H7 (cell line): ENCODE measurements at places on chromosomes 4 and X.

DNA sequence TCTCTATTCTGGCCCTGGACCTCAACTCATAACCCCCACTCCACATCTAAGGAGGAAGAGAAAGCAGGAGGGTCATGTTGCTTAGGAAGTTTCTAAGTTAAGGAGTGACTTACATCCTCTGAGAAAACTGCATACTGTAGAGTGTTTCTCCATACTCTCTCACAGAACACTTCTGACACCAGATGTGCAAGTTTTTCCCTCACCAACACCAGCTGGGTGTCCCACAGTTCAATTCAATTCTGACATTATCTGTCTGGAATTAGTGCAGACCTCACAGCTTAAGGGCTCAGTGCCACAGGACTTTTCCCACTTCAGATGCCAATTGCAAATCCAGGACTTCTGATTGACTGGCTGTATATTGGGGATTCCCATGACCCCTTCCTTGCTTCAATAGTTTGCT is 89.0 kb upstream of the SFRP2 start:
- DNase-seq: no peak

DNA sequence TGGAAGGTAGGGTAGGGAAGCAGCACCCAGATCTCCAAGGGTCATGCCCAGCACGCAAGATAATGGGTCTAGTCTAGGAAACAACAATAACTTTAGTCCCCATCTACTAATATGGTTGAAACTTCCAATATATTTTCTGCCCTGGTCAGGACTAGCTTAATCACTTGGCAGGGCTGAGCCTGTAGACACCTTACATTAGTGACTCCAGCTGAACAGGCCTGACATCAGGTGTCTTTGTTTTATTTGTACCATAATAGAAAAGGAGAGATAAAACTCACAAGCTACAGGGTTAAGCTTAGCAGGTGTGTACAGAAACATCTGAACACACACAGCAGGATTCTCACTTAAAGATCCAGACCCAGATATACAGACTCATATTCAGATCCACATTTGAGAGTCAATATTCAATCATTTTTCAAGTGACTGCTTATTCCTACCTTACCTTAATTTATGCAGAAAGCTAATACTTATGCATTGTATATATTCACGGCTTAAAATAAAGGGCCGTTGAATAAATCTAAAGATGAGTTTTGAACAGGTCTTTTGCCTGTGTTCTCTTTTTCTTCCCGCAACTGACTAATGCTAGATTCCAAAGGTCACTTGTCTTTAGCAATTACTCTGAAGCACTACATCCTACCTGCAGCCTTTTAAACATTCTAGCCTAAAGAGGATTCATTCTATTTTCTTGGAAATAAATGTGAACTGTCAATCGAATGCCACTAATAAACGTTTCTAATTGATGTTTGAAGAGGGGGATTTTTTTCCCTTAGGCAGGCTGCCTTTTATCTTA is 745.3 kb downstream of the RPA4 start:
- DNase-seq: no peak

DNA sequence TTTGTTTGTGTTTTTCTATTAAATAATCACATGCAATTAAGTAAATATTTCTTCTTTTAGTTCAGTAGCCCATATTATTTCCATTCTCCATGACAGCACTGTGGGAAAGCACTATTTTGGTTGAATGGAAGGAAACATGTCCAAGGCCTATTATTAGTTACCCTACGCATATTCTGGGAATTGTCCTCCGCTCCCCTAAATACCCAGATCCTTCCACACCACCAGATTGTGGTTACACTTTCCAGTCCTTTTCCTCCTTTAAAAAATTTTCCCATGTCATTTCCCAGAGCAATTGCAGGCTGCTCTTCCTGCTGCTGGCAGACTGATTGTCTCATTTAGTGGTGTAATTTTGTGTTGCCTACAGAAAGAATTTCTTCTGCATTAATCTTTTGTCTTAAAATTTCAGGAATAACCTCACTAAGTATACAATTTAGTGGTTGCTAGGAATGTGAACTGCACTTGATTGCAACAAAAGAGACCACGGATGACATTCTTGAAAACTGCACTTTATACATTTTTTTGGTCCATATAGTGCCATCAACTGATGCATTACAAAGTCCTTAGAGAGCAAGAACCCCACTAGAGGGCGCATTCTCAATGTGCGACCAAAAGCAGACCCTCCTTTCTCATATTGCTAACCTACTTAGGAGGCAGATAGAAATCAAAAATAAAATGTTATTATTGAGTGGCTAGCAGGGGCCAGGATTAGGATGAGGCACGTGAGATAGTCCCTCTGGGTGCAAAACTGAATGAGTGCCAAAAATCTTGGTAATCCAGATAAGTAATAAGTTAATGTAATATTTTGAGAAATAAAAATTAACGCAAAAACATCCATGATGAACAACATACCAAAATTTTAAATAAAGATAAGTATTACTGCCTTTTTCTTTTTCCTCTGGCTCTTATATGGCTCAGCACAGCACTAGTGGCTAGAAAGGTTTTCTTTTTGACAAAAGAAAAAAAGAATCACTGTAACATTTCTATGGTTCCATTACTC is 98.8 kb upstream of the IQCM start:
- DNase-seq: peak; percentile 48

GRCh38 chrX:135112096-135112729 is 8.1 kb downstream of the ETDB start:
- DNase-seq: no peak

DNA sequence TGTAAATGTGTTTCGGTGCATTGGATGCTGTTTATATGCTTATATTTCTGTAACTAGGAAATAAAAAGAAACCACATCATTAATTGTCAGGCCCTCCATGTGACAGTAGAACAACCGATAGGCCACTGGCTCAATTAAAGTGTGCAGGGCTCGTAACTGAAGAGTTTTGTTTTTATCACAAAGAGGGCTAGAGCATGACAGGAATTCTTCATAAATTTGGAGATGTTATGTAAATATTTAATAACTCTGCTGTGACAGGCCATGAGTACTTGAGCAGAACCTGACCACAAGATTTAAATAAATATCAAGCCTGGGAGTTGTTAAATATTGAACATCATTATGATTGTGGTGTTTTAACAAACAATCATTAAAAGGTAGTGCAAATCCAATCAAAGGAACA is 55.9 kb downstream of the MID1 start:
- no peak for DNase-seq

DNA sequence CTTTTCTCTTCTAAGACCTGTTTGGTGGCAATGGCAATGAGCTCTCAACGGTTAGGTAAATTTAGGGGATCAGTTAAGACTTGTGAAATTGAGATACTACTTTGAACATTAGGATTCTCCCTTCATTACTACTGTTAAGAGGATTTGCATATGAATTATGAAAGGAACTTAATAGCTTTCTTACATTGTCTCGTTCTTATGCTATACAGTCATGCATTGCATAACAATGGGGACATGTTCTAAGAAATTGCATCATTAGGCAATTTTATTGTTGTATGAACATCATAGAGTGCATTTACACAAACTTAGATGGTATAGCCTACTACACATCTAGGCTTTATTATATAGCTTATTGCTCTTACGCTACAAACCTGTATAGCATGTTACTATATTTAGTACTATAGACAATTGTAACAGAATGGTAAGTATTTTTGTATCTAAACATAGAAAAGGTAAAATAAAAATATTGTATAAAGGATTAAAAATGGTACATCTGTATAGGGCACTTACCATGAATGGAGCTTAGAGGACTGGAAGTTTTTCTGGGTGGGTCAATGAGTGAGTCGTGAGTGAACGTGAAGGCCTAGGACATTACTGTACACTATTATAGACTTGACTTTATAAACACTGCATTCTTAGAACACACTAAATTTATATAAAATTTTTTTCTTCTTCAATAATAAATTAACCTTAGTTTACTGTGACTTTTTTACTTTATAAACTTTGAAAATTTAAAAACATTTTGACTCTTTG is 62.5 kb downstream of the PAQR3 start:
- no peak for DNase-seq

GRCh38 chr4:91622925-91623602 is 680.7 kb upstream of the GRID2 start:
- DNase-seq: no peak

- DNase-seq: no peak
Measured at GRCh38 chr4:173274744-173275143, 59.4 kb downstream of the HMGB2 start.

GRCh38 chrX:110286106-110286505 is 31.8 kb downstream of the AMMECR1 start:
- no peak for DNase-seq

DNA sequence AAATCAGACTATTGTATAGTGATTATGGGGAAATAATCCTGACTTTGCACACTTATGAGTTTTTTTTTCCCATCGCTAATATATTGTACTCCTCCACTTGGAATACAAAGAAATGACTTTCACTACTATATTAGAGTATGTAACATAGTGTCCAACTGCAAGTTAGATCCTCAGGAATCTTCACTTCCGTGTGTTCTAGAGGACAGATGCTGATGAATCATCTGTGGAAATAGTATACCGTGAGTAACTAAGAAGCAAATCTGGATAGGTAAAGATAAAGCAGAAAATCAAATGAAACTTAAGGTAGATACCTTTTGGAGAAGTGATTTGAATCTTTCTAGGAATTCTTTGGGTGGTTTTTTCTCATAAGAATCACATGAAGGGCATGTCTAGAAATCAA is 8.3 kb downstream of the IL21 start:
- no peak for DNase-seq

GRCh38 chr4:76738086-76738931 is 159.6 kb downstream of the SOWAHB start:
- no peak for DNase-seq

- DNase-seq: no peak
Measured at GRCh38 chrX:46666831-46667230, 92.1 kb downstream of the SLC9A7 start.

- no peak for DNase-seq
Measured at GRCh38 chr4:147913137-147913536, 181.2 kb downstream of the ARHGAP10 start.

- no peak for DNase-seq
Measured at GRCh38 chr4:42643685-42644084, 13.2 kb downstream of the ATP8A1 start.

DNA sequence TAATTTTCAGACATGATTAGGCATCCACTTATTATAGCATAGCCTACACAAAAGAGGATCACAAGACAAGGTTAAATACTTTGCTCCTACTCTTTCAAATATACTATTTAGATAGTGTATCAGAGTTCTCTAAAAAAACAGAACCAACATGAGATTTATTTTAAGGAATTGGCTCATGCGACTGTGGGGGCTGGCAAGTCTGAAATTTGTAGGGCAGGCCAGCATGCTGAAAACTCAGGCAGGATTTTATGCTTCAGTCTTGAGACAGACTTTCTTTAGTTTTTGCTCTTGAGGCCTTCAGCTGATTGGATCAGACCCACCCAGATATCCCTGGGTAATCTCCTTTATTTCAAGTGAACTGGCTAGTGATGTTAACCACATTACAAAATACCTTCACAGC is 169.5 kb downstream of the MAML3 start:
- no peak for DNase-seq

GRCh38 chr4:125262079-125262478 is 52.7 kb upstream of the FAT4 start:
- DNase-seq: no peak

DNA sequence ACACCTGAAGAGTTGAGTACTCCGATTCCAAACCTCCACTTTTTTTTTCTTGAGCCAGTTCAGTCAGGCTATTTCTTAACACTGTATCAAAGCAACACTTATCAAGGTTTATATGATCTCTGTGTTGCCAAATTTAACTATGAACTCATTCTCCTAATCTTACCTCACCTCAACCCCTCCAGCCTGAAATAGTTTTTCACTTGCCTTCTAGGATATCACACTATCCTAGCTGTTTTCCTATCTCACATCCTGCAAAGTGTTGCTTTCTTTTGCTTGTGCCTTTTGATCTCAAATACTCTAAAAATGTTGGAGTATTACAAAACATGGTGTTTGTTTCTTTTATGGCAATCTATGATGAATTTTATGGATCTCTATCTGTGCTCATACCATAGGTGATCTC is 415.0 kb downstream of the CFAP47 start:
- DNase-seq: no peak

- DNase-seq: no peak
Measured at GRCh38 chr4:151669990-151670389, 90.8 kb downstream of the GATB start.

DNA sequence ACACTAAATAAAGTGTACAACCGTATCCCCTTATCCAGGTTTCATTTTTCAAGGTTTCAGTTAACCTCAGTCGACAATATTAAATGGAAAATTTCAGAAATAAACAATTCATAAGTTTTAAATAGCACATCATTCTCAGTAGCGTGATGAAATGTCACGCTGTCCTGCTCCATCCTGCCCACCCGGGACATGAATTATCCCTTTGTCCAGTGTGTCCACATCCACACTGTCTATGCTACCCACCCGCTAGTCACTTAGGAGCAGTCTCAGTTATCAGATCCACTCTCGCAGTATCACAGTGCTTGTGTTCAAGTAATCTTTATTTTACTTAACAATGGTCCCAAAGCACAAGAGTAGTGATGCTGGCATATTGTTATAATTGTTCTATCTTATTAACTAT is 54.7 kb downstream of the FRYL start:
- no peak for DNase-seq

DNA sequence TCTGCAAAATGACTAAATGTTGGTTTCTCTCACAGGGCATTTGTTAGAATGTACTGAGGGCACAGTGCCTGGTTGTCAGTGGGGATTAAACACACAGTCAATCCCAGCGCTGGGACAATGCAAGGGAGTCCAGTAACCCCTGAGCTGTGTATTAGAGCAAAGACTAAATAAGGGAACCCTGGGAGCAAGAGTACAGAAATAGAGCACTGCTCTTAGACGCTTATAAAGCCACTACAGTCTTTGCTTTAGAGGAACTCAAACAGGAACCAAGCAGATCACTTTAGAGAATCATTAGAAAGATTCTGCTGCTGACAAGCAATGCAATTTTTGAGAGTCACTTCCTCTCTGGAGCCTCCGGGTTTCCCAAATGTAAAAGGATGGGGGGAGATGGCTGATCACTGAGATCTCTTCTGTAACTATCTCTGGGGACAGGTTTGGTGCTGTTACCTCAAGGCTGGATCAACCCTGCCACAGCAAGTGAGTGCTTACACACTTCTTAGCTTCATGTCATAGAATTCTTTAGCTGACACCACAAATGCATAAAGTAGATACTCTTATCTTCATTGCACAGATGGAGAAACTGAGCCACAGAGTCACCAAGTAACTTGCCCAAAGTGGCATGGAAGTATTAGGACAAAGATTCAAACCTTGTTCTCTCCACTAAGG is 137.8 kb upstream of the CPEB2 start:
- no peak for DNase-seq

DNA sequence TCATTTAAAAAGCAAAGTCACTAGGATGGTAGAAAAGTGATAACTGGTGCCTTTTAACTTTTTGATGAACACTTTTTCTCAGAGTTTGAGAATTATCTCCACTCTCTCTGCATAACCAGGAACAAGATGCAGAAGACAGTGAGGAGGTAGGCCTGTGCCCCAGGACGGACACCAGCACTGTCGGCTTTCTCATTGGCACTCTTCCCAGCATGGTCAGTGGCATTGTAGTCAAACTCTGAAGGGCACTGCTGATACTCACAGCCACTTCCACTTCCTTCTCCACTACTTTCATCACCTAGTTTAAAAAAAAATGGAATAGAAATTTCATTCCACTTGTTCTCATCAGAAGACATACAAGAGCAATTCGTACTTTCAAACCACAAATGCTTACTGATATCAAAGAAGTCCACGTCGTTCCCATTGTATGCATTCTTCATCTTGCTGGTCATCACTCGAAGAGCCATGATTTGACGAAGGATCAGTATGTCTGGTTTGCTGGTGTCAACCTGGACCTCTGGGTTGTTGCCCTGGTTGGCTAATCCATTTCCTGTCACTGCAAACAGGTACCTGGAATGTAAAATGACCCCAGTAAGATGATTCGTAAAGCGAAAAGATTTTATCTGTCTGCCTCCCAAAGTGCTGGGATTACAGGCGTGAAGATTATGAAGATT is 84.8 kb upstream of the TFDP3 start:
- DNase-seq: no peak
